ENCODE measurements at places on chromosomes 7 and 10.

DNA sequence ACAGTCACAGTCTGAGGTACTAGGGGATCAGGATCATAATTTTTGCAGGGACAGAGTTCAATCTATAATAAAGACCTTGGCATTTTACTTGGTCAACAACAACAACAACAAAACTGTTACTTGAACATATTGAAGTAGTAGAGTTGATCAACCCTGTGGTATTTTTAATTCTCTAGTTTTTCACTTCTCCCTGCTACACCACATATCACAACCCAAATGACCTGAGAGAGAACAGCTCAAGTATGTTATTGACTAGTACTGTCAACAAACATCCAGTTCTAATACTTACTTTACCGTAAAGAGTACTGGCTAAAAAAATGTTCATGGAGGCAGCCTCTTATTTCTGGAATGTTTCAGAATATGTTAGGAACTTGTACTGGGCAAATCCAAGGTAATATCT is 90.5 kb upstream of the FAM3C start:
- DNase-seq: no peak

GRCh38 chr10:82251222-82251906 is 376.4 kb downstream of the NRG3 start:
- DNase-seq: no peak

- no peak for DNase-seq
These were observed 41.7 kb upstream of the LOXL4 start for GRCh38 chr10:98309366-98310355.

DNA sequence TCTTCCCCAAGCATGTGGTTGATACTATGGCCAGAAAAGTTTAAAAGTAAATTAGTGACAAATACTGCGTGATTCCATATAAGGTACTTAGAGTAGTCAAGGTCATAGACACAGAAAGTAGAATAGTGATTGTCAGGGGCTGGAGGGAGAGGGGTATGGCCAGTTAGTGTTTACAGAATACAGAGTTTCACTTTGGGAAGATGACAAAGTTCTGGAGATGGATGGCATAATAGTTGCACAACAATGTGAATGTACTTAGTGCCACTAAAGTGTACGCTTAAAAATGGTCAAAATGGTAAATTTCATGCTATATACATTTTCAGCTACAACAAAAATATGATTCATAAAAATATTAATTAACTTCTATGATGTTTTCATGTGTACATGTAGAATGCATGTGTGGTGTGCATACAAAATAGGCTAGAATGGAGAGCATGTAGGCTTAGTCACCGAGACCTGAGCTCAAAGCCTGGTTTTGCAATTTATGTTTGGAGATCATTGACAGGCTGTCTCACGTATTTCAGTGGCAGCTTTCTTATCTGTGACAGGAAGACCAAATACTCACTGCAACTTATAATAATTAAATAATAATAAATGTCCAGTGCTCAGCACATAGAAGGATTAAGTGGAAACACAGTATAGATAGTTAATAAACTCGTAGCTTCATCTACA is 625.6 kb downstream of the SUGCT start:
- DNase-seq: no peak

GRCh38 chr7:103432712-103433111 is 13.3 kb downstream of the SLC26A5 start:
- no peak for DNase-seq

DNA sequence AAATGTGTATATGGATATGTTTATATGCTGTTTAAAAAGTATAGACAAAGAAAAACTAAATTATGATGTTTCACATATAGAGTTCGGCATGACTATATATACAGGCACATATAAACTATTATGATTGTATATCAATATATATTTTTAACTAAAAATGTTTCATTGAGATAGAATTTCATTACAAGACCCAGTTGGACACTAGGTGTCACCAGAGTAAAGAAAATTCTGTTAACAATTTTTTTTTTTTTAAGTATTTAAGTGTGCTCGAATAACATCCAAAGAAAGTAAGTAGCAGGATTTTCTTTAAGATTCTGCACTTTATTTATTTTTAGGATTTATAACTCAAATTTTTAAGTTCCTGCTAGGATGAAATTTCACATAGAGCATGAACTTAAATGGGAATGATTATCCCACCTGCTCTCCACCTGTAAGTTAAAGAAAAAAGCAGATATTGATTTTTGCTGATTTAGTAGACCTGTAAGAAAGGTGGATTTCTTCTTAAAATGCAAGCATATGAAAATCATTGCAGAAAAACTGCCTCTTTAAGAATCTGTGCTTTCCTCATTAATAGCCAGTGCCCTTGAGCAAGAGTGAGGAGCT is 961.5 kb downstream of the PCDH15 start:
- DNase-seq: no peak

GRCh38 chr7:14858866-14859265 is 43.7 kb downstream of the DGKB start:
- no peak for DNase-seq

DNA sequence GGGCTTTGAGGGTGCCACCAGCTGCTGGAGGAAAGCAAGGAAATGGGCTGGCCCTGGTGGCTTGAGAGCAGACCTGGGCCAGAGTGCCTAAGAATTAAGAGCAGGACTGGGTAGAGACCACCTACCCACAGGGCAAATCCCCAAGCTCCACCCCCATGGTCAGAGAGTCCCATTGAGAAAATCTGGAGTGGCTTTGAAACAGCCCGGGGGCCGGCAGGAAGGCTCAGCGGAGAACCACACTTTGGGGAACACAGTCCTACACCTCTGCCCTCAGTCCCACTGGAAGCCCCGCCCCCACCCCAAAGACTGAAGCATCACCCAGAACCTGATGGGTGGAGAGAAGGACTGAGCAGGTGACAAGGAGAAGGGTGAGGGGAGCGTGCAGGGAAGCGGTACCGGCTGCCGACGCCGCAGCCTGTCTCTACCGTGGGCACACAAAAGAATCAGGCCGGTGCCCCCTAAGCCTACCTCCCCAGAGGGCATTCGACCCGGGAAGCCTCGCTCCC is 3.6 kb downstream of the SMARCD3 start:
- no peak for DNase-seq

DNA sequence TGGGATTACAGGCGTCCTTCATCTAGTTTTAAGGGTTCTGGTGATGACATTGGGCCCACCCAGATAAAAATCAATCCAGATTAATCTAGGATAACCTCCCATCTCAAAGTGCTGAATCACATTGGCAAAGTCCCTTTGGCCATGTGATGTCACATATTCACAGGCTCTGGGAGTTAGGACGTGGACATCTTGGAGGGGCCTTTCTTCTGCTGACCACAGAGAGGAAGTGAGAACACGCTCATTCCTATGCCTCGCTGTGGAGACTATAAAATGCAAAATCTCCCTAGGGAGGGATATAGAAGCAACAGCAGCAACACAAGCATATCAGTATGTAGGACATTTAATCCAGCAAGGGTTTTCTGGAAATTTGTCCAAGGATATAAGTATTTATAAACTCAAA is 266.0 kb upstream of the PITRM1 start:
- no peak for DNase-seq

DNA sequence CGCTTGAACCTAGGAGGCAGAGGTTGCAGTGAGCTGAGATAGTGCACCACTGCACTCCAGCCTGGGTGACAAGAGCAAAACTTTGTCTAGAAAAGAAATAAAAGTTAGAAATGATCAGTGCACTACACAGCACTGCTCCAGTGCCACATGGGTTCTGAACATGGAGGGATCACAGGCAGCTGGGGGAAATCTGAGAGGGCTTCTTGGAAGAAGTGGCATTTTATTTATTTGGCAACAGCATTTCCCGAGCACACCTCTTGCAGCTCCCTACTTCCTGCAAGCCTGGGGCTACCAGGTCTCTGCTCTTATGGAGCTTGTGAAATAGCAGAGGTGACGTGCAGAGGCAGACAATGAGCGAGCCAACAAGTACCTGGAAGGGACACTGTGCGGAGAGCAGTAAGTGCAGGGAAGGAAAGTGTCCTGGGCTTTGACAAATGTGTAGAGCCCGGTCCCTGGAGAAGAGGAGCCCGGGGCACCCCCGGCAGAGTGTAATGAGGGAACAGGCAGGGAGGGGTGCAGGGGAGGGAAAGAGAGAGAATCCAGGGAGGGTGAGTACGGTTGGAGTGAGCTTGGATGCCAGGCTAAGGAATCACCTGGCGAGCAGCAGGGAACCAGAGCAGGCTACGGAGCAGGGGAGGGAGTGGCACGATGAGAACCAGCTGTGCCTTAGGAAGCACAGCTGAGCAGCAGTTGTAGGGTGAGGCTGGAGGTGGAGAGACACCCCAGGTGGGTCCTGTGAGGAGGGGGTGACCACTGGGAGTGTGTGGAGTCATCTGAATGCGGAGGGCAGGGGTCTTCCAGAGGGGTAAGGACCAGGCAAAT is 104.6 kb upstream of the CTBP2 start:
- no peak for DNase-seq

DNA sequence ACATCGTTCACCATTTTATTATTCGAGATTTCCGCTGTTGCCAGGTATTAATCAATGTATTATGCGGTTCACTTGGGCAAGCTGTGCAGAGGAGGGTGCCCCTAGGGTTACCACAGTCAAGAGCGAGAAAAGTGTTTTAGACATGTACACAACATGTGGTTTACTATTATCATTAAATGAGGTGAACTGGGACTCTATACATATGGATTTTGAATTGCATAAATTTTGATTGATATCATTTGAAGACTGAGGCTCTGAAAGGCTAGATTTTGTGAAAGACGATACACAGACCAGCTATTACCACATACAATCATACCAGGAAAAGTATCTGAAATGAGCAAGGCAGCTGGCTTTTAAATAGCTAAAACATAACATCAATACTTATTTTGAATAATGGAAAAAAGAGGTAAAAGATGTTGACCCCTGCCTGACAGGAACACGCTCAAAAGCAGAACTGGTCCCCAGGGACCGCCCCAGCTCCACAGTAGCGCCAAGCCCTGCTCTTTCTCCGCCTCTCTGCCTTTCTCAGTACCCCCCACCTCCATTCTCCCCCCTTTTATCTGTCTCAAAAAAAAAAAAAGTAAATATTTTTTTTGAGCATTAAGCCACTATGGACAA is 413.4 kb upstream of the MKI67 start:
- no peak for DNase-seq
